ENCODE measurements at places on chromosomes 1 and 21. TPM values are rescaled to one million over a fixed set of nuclear protein-coding genes. Genes with fewer than 3 reads are reported as not detected.

MCOLN2 gene
- not detected for total RNA-seq

IL12RB2 gene
- total RNA-seq: 12.2 TPM

LRRC3 gene
- 4.8 TPM for total RNA-seq

PTCH2 gene
- 1.4 TPM for total RNA-seq

UTS2 gene
- not detected for total RNA-seq

ICOSLG gene
- total RNA-seq: 0.31 TPM

NBPF4 gene
- 0.16 TPM for total RNA-seq

SPATA21 gene
- total RNA-seq: not detected

NTNG1 gene
- 18.6 TPM for total RNA-seq

TDRD5 gene
- total RNA-seq: 2.7 TPM

- no peak for DNase-seq
These were observed 100.4 kb downstream of the ACBD6 start for GRCh38 chr1:180402001-180402400.

GRCh38 chr1:150798525-150798924, 9.5 kb downstream of the CTSK start:
- no peak for DNase-seq

DNA sequence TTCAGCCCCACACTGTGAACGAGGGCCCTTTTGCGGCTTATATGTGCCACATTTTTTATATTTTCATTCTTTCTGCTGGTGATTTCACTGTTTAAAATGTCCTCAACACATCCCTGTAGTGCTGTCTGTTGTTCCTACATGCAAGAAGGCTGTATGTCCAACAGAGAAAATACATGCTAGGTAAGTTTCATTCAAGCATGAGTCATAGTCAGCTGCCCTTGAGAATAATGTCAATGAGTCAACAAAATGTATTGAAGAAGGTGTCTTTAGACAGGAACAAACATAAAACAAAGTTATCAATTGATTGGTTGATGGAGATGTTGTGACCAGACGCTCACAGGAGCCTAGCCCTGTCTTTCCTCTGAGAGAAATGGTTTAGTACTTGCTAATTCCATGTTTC, 553.4 kb downstream of the PLPP3 start:
- DNase-seq: no peak

DNA sequence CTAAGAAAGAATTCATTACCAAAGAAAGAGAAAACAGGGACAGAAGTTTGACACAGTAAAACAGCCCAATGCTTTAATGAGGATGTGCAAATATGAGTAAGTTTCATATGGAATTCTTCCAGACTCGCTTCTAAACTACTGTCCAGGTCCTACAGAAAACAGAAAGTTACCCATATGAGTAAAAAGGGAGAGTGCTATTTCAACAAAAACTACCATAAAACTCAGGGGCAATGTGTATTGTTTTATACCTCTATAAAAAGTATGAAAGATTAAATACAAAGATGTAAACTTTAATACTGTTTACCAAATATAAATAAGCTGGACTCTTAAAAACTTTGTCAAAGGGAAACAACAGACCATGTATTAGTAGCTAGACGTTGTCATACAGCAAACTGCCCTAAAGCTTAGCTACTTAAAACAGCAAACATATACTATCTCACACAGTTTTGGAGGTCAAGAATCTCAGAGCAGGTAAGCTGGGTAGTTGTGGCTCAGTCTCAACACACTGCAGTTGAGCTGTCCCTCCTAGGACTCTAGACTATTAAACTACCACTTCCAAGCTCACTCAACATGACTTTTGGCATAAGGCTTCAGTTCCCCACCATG, 174.9 kb downstream of the COP1 start:
- no peak for DNase-seq

DNA sequence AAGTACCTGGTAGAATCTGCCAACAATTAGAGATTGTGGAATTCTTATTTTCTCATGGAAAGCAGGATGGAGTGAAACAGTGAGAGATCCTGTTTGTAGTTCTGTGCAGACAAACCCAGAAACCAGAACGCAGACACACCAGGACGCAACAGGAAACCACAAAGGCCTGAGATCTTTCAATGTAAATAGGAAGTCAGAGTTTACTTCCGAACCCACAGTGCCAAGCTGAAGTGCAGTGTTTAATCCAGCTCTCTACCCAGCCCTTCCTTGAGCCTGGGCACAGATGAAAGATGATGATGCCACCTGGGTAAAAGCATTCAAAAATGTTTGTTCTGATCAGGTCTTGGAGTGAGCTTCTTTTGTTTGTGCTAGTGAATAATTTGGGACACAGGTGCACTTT, 244.2 kb upstream of the HOOK1 start:
- DNase-seq: no peak

- DNase-seq: no peak
These were observed 507.2 kb downstream of the LTN1 start for GRCh38 chr21:28485301-28486022.

DNA sequence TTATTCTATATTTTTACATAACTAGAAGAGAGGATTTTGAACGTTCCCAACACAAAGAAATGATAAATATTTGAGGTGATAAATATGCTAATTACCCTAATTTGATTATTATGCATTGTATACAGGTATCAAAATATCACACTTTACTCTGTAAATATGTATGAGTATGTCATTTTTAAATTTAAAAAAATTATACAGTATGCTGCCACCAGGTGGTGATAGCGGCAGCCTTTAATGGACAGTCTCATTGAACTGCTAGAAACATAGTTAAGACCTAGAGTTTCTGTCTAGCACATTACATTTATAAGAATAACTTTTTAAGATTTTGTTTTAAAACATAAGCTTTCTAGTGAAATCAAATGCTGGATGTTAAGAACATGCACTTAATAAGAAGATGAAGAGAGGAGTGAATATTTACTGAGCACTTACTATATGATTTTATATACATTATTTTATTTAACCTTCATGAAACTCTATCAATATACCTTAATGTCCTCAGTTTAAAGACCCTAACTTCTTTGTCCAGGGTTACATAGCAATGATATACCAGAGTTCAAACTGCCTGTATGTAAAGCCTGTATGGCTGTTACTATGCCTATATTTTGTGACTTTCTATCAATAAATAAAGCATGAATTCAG, 207.1 kb downstream of the NUF2 start:
- no peak for DNase-seq

DNA sequence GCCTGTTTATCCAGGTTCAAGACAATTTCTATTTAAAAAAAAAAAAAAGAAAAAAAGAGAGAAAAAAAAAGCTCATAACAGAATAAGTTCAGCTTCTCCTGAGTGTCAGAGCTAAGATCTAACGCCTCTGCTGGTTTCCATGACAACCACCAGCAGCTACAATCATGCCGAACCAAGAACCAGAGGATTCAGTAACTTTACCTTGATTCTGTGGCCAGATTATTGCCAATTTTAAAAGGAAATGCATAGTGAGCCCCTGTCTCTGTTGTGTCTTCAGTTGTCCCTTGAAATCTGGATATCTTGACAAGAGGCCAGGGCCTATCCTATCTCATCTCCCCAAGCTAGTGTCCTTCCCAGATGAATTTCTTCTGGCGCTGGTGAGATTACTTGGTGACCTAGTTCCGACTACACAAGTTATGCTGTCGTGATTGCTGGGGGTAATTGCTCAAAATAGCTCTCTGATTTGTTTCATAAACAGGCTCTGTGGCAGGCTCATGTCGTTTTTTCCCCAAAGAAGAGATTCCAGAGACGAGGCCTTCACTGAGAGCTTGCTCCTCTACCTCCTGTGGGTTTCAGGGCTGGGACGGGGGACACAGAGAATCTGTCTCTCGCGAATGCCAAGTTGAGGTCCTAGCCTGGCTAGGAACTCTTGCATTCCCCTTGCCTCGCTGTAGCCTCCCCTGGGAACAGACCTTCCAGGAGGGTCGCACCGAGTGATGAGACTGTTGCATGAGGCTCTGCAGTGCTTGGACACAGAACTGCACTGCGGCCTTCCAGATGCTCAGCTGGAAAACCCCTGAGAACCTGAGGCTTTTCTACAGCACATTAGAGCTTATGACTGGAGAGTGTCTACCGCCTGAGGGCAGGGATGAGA, 32.4 kb upstream of the SCCPDH start:
- DNase-seq: peak; percentile 28

DNA sequence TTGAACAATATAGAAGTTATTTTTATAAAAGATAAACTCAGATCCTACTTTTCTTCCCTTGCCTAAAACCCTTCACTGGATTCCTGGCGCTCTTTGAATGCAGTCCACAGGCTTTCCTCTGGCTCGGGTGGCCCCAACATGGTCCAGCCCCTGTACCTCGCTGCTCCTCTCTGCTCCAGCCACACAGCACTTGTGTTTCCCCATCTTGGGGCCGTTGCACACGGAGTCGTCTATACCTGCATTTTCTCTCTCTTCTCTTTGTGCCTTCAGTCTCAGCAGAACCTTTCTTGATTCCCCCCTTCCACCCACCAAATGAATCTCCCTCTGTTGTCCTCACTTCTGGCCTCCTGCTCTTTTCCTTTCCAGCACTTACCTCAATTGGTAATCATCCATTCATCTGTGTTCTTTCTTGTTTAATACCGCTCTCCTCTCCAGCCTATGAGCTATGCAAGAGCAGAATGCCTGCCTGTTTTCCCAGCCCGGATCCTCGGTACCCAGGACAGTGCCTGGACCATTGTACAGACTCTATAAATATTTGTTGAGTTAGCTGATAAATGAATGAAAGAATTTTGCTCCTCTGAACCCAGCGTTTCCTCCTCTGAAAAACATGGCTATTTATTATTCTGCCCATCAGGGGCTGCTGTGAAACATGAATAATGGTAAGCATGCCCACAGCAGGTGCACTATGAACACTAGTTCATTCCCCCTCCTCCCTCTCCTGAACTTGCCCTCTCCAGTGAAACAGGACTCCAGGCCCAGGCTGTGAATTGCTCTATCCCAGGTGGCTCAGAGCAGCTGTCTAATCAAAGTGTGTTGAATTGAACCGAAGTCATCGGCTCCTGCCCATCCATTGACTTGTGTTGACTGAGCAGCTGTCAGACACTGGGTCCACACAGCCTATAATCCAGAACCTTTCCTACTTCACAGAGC, 266.9 kb downstream of the PTPRU start:
- DNase-seq: no peak

DNA sequence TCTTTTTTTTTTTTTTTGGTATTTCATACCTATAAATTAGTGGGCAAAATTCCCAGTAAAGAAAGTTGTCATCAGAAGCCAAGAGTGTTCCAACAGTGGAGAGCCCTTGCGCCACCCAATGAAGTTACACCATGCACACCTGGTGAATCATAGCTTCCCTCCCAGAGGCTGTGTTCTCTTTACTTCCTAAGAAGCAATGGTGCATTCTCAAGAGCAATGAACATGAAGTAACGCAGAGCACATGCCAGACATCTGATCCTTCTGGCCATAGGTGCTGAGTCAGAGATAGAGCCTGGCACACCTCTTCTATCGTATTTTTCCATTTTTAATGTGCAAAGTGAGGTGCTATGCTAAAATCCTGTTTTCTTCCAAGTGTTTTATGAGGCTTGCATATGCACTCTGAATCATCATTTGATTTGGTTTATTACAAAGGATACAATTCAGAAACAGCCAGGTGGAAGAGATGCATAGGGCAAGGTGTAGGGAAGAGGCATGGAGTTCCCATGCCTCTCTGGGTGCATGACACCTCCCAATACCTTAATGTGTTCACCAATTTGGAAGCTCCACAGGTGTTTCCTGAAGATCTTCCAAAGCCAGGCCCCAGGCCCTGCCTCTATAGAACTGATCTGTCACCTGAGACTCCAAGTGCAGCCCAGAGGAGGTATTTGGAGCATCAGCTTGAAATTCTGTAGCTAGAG, 408.0 kb downstream of the SIPA1L2 start:
- no peak for DNase-seq

GRCh38 chr1:43381612-43382011, 8.0 kb downstream of the MED8 start:
- no peak for DNase-seq

DNA sequence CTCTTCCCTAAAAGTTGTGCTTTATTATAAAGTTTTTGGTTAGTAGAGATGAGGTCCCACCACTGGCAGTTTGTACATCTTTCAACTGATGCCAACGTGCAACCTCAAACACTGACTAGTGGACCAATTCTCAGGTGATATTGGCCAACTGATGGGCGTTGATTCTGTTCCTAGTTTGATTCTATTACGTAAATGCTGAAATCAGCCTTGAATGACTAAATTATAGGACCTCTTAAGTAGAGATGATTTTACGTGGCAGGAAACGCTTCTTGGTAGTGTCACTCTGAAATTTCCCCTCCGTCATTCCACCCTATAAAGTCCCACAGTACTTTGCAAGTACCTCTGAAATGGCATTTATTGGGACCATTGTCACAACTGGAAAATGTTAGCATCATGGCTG, 8.8 kb upstream of the FNDC7 start:
- no peak for DNase-seq

DNA sequence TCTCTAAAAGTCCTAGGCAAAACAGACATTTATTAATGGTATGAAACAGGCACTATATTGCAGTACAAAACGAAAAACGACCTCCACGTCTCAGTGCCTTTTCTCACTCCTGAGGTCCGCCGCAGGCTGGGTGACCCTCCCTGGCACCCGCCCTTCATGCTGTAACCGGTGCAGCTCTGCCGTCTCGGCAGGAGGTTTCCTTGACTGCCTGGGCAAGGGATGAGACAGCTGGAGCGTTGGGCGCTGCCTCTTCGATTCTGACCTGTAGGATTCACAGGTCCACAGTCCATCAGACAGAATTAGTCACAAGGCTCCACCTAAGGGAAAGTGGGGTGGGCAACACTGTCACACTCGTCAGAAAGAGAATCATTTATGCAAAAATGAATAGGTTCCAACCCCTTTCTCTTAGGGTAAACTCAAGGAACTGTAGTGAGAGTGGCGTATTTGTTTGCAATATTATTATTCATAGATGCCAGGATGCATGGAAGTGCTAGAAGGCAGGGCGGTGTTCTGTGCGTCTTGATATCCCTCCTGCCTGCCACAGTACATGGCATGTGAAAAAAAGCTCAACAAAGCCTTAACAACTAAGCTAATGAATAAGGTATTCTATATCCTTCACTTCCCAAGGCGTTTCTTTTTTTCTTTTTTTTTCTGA, 23.5 kb upstream of the ZBTB18 start:
- DNase-seq: no peak

DNA sequence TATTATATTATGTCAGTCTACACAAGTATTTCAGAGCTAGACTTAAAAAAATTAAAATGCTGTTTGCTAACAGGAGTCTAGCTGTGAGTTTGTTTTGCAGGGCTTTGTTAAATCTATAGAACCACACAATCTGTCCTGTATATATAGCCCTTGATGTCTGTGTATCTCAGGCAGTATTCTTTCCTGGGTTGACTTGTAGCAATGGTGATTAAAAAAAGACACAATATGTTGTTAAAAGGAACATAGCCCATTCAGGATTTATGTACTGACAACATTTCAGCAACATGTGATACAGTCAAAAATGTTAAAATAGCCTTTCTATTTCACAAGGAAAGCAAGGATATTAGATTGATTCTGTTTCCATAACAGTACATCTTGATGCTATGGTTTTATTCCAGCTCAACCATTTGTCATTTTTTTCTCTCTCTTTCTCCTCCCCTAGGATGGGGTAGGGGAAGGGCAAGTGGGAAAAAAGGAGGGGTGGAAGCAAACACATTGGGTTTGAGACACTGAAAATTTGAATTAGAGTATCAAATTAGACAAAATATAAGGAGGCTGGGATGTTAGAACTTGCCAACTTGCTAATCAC, 139.2 kb downstream of the DSCAM start:
- DNase-seq: no peak

- no peak for DNase-seq
These were observed 322.9 kb downstream of the MATN1 start for GRCh38 chr1:30400507-30400906.

All from occipital lobe (tissue), 3 donors.